Stimulated activated CD4-positive, alpha-beta T cell treated with anti-CD3 and anti-CD28 coated beads, Interleukin-12 subunit alpha, Interleukin-12 subunit beta, amount 100 ng/mL, for 48 hours (primary cell): ENCODE measurements at places on chromosomes 4 and X.

DNA sequence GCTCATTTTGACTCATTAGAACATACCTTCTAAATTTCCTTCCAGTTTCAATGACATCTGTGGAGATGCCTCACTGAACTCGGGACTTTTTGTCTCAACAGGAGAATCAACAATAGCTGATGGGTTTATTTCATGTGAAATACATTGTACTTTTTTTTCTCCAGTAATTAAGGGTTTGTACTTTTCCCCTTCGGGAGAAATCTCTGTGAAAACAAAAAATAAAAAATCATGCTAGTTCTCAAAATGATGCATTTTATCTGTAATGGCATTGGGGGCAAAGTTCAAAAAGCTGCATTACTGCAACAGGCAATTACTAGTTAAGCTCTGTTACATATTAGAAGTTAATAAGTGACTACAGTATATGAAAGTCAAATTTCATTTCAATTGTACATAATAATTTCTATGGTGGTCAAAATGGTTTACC, 167.3 kb upstream of the SH3RF1 start:
- DNase-seq = no peak

DNA sequence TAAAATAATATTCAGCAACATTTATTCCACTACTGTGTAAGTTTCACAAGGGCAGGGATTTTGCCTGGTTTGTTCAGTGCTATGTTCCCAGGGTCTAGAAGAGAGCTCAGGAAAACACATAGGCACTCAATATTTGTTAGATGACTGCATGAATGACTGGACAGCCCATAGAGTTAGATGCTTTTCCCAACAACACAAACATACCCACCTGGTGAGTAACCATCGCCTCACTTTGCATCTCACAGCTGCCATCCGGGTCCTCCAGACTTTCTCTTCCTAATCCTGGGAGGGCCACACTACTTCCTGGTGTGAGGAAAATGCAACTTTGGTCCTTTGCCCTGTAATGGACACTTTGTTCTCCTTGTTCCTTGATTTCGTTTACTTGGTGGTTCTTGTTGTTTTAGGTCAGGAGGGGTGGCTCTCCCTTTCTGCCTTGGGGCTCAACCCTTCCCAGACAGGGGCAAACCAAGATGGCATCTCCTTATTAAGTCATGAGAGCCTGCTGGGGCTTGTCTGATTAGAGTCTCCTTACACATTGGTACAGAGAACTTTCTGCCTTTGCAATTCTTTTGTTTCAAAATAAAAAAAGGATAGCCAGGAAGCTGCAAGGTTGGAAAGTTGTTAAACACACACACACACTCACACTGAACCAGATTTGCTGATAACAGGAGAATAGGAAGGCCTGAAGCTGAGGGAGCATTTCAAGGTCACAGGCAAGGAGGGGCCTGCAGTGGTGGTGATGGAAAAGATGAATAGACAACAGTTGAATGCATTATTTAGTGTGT, 190.6 kb downstream of the MID1IP1 start:
- no peak for DNase-seq

GRCh38 chr4:163042306-163042705, 124.4 kb downstream of the NAF1 start:
- DNase-seq = no peak

GRCh38 chrX:138723301-138723700, 11.8 kb upstream of the FGF13 start:
- no peak for DNase-seq

DNA sequence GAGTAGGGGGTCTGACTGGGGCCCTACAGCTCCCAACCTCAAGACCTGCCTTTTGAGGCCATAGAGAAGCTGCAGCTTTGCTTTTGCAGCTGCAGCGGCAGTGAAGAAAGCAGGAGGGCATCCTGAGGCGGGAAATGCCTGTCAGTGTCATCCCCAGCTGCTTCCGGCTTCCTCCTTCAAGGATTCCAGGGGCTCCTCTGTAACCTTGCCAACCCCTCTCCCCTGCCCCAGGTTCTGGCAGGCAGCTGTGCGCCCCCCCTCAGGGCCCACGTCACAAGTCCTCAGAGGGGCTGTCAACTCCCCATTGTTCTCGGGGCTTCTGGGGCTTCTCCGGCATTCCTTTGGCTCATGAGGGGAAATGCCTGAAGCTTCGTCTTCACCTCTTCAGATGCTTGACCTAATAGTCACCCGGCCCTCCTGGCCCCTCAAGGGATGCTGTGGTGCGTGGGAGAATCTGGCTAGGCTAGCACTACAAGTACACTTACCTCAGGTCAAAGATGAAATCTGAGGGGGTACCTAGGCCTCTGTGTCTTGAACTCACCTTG, 31.9 kb downstream of the APLN start:
- no peak for DNase-seq

DNA sequence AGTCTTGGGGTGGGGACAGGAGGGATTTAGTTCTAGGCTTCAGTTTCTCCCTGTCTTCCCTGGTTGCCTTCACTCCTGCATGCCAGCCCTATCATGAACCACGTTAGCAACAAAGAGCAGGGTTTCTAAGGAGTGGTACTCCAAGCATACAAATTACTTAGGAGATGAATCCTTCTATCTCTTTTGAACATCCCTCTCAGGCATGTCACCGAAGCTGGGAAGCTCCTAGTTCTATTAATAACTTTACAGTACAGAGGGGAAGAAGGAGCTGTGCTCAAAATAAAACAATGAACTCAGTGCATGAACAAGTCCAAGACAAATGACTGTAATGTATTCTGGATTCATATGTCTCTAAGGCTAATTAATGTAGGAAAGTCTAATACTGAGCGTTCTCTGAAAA, 450.6 kb upstream of the RASGEF1B start:
- no peak for DNase-seq

- no peak for DNase-seq
These were observed 54.7 kb downstream of the RHOXF2B start for GRCh38 chrX:120022763-120023162.

DNA sequence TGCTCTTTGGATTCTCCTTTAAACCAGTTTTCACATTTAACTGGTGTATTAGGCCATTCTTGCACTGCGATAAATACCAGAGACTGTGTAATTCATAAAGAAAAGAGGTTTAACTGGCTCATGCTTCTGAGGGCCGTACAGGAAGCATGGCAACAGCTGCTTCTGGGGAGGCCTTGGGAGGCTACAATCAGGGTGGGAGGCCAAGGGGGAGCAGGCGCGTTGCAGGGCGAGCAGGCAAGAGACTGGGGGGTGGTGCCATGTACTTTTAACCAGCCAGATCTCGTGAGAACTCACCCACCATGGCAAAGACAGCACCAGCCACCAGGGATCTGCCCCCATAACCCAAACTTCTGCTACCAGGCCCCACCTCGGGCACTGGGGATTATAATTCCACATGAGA, 38.1 kb downstream of the RNF212 start:
- DNase-seq = no peak

- DNase-seq = no peak
These were observed 10.2 kb downstream of the BBS7 start for GRCh38 chr4:121860121-121860520.

GRCh38 chr4:76257824-76258223, 6.3 kb downstream of the FAM47E start:
- DNase-seq = no peak

- DNase-seq = no peak
These were observed 2407.1 kb downstream of the ARAP2 start for GRCh38 chr4:33837043-33837838.

DNA sequence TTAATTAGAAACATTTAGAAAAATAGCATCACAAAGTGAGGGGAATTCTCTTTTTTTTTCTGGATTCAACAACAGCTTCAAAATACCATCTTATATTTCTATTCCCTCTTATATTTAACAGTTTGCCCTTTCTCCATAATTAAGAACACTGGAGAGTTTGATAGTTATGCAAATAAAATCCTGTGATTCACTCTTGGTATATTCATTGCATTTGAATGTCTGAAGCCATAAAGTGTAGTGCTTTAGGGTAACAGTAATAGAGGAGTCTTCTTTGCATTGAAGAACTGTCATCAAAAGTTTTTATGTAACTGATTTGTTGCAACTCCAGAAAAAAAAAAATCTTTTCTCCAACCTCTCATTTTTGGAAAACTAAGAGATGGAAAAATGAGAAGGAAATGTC, 352.0 kb upstream of the GALNTL6 start:
- no peak for DNase-seq

DNA sequence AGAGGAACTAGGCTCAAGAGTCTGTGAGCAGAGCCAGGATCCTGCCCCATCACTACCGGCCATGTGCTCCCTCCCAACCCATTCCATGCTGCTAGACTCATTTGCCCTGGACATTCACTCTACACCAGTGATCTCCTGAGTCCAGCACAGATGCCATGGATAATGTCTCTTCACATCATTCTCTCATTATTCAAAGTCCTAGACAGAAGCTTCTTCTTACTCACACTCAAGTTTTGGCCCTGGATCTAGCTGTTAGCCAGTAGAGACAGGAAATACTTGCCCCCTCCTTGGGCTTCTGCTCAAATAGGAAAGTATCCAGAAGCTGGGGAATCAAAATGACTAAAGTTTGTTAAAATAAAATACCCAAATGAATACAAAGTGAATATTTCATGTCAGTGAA, 266.8 kb upstream of the LDB2 start:
- no peak for DNase-seq

DNA sequence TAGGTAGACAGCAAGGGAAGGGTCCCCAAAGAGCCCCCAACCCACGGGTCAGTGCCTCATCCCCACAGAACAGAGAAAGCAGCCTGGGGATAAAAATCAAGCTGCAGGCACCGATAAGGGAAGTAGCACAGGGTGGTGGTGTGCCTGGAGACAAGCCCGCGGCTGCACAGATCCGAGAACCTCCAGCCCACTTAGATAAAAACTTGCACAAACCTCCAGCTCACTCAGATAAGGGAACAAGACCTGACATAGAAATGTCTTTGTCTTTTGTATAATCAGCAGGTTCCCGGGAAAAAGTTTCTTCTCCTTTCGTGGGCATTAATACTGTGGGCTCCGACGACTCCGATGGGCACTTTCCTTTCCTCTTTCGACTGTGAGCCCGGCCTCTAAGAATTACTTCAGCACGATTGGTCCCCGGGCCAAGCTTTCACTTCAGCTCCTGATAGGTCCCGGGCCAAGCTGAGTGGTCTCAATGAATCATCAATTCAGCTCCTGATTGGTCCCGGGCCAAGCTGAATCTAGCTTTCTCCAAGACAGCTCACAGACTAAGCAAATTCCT, 32.4 kb downstream of the PRDX4 start:
- no peak for DNase-seq

DNA sequence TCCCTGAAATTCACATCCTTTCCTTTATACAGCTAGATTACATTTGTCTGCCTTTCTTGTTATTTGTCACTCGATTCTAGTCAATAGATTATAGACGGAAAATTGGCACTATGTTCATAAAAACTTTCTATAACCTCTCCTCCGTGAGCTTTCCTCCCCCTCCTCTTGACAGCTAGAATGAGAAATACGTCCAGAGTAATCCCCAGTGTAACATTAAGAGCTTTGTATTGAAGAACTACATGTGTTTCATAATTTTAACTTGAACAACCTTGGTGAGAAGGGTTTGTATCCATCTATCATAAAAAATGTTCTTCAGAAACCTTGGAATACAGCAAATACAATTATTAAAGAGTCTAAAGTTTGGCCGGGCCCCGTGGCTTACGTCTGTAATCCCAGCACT, 1707.4 kb downstream of the PCDH7 start:
- no peak for DNase-seq

- DNase-seq = no peak
These were observed 26.9 kb downstream of the UBA6 start for GRCh38 chr4:67674098-67674497.

GRCh38 chrX:133654811-133655210, 239.5 kb upstream of the GPC4 start:
- no peak for DNase-seq

GRCh38 chr4:26323821-26324220, 3.0 kb downstream of the RBPJ start:
- no peak for DNase-seq

GRCh38 chr4:143021384-143021783, 163.3 kb upstream of the USP38 start:
- DNase-seq = no peak

GRCh38 chrX:103439161-103439560, 62.8 kb downstream of the BEX3 start:
- DNase-seq = no peak

GRCh38 chr4:6369035-6369434, 99.4 kb downstream of the WFS1 start:
- DNase-seq = no peak

DNA sequence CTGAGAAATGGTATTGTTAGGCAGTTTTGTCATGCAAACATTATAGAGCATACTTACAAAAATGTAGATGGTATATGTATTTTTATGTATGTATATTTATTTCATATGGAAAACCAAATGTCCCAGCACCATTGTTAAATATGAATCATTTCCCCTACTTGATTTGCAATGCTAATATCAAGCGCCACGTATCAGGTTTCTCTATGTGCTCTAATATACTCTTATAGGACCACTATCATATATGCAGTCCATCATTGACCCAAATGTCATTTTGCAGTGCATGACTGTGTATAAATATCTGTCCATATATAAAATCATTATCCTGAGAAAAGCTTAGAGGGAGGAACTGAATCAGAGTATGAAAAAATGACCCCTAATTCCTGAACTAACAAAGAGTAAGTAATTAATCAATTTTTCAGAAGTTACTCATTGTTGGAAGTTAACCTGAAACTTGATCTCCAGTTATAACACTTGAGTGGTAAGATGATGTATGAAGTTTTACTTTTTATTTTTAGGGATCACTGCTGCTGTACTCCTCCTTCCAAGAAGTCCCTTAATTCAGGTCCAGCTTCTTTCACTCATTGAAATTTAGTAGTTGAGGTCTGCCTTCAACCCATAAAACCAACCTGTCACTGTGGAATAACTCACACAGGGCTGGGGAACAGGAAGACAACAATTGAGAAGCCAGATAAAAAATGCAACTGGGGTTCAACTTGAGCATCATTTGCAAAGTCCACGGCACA, 134.8 kb upstream of the LDB2 start:
- no peak for DNase-seq

GRCh38 chr4:169167957-169168858, 102.5 kb downstream of the SH3RF1 start:
- DNase-seq = no peak

GRCh38 chr4:187480146-187481145, 515.1 kb upstream of the ZFP42 start:
- no peak for DNase-seq
